ENCODE measurements at places on chromosomes 2 and 18.
A peak's percentile ranks its signal among the peaks of the same experiment; 100 is the strongest.

DNA sequence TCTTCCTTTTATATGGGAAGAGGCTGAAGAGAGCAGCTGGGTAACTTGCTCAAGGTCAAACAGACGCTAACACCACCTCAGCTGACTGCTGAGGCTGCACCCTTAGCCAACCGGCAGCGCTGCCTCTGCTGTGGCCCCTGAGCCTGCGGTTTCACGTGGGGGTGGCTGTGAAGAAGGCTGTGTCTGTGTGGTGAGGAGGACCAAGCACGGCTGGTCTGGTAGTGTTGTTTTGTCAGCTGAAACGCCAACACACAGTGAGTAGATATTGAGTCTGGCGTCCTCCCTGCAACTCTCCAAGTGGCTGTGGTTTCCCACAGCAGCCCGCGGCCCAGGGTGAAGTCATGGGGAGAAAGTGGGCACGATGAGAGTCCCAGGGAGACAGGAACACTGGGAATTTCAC, 69.6 kb downstream of the THNSL2 start:
- DNase-seq, result no peak

DNA sequence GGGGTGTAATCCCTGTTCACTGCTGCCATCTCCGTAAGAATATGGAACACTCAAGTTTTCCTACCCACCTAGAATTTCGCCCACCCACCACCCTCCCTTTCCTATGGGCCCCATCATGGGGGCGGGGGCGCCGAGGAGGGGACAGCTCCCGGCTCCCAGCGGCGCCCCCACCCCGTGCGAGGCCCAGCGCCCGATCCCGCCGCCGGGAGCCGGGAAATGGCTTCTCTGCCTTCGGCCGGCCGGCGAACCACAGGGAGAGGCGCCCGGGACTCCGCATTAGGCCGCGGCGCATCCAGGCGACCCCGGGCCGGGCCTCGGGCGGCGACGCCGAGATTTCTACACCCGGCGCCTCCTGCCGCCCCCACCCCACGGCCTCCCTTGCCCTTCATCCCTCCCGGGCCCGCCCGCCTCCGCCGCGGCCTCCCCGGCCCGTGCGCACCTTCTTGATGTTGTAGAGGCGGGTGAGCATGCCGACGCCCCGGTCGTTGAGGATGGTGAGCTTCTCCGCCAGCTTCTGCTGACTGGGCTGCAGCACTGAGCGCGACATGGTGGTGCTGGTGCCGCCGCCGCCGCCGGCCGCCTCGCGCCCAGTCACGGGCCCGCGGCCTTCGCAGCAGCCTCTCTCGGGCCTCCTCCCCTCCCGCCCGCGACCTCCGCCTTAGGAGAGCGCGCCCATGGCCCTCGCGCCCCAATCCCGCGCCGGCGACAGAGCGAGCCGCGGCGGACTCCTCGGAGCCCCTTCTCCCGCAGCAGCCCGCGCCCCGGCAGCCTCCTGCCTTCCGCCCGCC, 510 bp downstream of the NCKAP1 start:
- DNase-seq, result no peak

- no peak for DNase-seq
Measured at GRCh38 chr2:127420039-127420864, 2.0 kb downstream of the PROC start.

GRCh38 chr2:218406949-218407618, 7.4 kb downstream of the CTDSP1 start:
- no peak for DNase-seq

- peak; percentile 44 for DNase-seq
Measured at GRCh38 chr18:61861372-61861771, 31.4 kb downstream of the RNF152 start.

GRCh38 chr2:177900082-177900481, 172.5 kb downstream of the PDE11A start:
- DNase-seq, result peak; percentile 88

DNA sequence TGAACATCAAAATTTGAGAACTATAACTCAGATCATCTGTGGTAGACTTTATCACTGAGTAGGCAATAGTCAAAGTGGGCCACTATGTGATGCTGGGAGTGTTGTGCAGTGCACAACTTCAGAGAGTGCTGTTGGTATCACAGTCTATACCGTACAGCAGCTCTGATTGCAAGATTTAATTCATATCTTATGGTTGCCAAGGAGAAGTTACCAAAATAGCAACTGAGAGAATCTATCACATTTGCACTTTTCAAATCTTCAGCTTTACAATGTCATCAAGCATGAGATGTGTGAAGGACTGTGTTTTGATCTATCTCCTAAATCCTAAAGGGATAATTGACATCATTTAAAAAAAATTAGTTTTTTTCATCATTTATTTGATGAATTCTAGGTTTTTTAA, 216.1 kb downstream of the DLGAP1 start:
- DNase-seq, result no peak

DNA sequence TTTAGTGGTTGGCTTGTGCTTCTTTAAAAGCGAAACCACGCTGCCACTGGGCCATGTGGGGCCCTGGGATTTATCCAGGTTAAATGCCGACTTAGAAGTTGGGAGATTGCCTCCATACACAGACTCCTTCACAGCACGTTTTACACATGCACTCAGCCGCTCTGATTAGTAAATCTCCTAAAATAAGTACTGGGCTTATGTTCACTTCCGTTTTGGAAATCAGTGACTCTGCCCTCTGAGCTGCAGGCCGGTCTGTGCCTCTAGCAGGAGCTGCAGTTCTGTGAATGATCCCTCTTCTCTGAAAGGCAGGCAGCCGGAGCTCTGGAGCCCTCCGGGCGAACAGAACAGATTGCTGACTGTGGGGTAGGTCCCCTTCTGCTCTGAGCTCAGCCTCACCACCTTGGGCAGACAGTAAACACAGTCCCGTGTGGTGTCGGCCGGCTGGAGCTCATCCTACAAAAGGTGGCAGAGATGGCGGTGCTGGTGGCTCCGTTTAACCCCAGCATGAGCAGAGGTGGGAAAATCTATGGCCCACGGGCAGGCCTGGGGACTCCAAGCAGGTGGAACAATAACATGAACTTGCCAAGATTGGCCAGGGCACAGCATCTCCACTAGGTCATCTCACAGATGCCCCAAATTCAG, 9.8 kb upstream of the RAB17 start:
- DNase-seq, result no peak

DNA sequence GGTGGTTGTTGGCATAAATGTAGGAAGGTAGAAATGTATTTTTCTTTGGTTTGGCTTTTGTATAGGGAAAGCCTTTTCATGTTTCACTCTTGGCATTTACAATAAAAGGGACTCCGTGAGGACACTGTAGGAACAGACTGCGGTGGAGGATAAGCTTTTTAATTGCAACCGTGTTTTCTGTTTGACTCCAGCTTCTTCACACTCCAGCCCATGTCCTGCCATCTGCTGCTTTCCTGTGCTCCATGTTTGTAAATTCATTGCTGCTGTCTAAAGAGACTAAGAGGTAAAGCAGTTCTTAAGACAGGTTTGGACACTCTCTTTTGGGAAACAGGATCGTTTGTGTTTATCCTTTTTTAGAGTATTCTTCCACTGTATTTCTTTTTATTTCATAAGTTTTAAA, 33.3 kb downstream of the WDR75 start:
- no peak for DNase-seq

DNA sequence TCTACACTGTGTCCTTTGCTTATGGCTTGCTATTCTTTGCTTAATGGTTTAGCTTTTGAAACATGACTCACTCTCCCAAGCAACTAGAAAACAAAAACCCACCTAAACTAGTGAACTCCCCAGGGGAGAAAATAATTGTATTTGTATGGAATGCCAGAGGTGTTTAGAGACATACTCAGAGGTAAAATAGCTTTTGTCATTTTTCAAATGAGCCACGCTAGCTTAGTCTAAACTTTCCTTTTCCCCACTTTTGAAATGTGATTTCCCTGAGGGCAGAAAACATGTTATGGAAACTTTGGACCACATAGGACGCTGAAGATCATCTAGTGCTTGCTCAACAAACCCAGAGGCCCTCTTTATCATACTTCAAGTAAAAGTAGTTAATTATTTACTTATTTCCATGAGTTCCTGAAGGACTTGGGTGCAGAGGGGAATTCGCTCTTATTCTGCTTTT, 16.5 kb upstream of the CYTIP start:
- DNase-seq, result no peak

- peak; percentile 17 for DNase-seq
Measured at GRCh38 chr2:241950413-241951315, 81.1 kb downstream of the RTP5 start.

DNA sequence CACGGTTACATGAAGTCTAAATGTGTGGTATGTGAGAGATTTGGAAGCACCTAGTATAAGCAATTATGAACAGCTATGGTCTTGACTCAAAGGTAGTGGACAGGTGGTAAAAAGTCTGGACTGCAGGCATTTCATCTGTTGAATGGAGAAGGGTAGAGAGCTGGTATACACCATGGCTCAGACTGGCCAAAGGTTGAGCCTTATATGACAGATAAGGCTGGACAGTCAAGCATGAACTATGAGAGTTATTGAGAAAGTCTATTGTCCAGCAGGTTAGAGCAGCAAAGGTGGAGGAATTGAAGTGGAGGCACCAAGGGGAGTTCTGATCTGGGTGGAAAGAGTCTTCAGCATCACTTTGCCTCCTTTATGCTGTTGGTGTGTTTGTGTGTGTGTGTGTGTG, 346.7 kb upstream of the SLC14A2 start:
- DNase-seq, result no peak

- DNase-seq, result no peak
Measured at GRCh38 chr18:7898181-7898580, 331.1 kb downstream of the PTPRM start.

GRCh38 chr2:28351621-28352020, 41.0 kb upstream of the FOSL2 start:
- no peak for DNase-seq

DNA sequence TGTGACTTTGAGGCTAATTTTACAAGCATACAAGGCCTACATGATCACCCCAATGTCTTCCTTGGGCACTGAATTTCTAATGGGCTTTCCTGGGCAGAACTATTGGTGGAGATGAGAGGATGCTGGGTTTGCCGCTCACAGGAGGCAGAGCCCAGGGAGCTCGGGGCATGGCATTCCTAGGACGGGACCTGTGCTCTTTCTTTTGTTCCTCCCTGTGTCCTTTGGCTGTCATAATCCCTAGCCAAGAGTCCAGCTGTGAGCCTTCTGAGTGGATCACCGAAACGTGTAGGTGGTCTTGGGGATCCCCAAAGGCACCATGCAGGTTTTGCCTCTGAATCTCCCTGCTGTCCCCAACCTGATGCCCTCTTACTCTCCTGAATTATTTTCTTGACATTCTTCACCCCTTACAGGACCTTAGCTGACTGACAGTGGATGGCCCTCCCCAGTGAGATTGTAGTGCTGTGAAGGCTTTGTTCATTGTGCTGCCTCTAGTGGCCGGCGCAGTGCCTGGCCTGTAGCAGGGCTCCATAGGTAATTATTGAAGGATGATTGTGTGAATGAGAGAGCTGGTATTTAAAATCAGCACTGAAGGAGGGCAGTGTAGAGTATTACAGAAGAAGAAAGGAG, 221.9 kb downstream of the ZNF407 start:
- DNase-seq, result no peak

DNA sequence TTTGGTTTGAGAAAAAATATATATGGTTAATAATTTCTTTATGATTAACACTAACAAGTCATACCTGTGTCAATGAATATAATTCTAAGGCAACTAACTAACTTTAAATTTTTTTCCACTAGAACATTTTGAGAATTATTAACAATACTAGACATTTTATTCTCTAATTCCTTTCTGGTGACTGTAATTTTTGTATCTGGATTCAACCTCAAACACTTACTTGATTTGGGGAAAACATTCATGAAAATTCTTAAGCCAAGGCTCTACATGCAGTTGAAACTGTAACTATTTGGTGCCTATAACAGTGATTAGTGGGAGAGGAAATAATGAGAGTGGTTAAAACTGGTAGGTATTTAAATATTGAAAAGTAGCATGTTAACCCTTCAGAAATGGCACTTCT, 546.5 kb upstream of the KLHL29 start:
- no peak for DNase-seq

- no peak for DNase-seq
Measured at GRCh38 chr2:131153529-131153928, 48.4 kb downstream of the PLEKHB2 start.

- DNase-seq, result no peak
Measured at GRCh38 chr18:3911413-3911812, 461.4 kb downstream of the TGIF1 start.

DNA sequence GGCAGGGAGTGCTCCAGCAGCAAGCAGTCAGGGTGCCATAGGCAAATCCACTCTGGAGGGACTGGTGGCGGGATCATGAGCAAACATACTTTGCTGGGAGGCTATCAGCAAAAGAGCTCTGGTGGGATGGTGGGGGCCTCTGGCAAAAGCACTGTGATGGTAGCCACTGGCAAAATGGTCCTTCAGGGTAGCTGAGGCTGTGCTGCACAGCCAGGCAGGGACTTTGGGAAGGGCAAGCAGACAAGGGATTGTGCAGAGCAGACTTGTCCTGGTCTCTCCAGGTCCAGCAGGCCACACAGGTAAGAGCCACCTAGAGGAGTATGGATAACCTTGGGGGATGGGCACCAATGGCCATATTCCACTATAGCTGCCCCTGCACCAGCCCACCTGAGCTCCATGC, 129.4 kb upstream of the OTOS start:
- DNase-seq, result no peak

- DNase-seq, result no peak
Measured at GRCh38 chr2:240780023-240780700, 39.9 kb downstream of the KIF1A start.

GRCh38 chr2:17182399-17182798, 335.8 kb downstream of the RAD51AP2 start:
- DNase-seq, result no peak

DNA sequence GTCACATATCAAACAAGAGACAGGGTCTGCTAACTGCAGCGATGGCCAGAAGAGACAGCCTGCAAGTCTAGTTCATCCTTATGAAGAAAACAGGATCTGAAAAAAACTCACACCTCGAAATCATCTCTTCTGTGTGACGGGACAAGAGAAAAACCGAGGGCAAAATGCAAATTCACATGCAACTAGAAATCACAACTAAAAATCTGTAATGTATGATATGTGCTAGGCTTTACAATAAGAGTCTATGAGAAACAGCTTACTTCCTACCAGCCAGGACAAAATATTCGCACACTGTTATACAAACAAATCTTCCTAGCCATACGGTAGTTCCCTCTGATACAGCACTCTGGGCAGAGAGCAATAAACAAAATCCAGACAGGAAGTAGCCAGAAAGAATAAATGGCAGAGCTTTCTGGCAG, 48.8 kb downstream of the ANKRD44 start:
- DNase-seq, result no peak

- no peak for DNase-seq
Measured at GRCh38 chr18:61738488-61738887, 154.3 kb downstream of the RNF152 start.

DNA sequence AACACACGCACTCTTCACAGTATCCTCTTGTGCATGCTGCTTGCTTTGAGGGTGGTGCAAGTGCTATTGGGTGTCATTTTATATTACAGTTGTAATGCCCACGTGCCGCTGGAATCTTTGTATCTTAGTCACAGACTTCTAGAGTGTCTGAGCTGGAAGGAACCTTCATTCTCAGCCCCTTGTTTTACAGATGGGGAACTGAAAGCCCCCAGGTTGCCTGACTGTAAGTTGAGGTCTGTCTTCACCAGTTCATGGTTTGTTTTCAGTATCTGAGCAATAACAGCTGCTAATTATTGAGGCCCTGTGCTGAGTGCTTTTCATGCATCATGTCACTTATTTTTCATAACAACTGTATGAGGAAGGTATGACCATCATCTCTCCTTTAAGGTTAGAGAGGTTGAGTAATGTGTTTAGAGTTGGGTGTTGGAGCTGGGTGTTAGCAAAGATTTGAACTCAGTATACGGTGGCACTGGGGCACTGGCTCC, 77.0 kb downstream of the PRKCE start:
- no peak for DNase-seq

GRCh38 chr2:191506515-191506914, 171.4 kb upstream of the NABP1 start:
- no peak for DNase-seq
